NCI-H2081 (cell line): ENCODE measurements at places on chromosomes 11 and 22.

GRCh38 chr22:41876675-41877074 is 38.2 kb downstream of the SHISA8 start:
- DNase-seq = no peak

DNA sequence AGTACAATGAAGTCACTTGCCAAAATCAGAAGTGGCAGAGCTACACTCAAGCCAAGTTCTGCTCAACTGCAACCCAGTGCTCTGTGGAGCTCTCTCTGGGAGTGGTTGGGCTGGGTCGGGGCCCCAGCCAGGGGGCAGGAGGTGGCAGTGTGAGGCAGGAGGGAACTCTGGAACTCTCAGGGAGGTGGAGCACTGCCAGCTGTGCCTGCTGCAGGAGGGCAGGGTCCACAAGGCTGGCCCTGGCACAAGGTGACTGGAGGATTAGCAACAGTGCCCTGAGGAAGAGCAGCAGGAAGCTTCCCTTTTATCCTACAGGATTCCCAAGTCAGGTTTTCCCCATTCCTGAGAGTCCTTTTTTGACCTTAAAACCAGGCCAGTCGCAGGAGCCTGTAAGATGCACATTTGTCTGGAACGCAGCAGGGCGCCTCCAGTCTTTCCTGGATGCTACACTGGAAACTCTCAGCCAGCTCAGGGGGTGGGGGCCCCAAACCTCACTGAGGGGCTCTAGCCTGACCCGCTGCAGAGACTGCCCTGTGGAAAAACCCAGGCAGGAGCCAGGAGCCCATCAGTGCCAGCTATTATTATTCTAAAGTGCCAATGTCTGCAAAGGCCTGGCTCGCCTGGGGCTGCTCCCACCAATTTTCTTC is 31.8 kb downstream of the DKK3 start:
- DNase-seq = no peak

- no peak for DNase-seq
Measured at GRCh38 chr22:42683578-42684283, 34.5 kb upstream of the CYB5R3 start.

DNA sequence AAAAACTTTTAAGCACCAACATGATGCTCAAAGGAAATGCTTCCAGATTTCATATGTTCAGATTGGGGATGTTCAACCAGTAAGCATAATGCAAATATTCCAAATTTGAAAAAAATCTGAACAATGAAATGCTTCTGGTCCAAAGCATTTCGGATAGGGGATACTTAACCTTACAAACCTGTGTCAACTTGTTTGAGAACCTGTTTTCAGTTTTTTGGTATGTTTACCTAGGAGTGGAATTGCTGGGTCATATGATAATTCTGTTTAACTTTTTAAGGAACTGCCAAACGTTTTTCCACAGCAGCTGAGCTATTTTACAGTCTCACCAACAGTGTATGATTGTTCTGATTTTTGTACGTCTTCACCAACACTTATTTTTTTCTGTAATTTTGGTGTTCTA is 23.7 kb downstream of the FAR1 start:
- DNase-seq = no peak

DNA sequence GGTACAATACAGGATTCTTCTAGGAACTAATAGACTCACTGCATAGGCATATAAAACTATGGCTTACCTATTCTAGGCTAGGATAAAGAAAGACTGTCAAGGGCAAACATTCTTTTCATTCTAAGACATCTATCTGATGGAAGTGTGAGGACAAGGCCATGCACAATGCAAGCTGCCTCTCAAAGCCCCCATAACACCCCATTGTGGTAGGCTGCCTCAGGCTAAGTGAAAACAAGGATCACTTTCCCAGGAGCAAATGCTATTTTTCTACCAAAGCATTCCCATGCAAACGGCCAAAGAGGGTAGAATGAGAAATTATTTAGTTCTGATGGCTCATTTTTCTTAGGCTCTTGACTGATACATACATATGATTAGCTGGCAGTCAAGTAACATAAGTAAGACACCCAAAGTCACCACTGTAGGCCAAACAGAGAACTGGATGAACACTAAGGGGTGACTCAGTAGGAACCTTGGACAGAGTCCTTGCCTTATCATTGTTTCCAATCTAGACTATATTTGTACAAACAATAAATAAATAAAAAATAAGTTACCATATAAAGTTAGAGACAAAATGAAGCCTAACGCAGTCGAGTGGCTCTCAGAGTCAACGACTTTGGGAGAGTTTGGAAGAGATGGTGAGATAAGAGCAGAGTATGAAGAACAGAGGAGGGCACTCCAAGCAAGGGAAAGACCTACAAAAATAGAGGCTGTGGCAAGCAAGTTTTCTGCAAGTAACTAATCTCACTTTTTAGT is 303.6 kb downstream of the SBF2 start:
- DNase-seq = no peak

- no peak for DNase-seq
Measured at GRCh38 chr22:19107730-19108074, 14.5 kb downstream of the DGCR2 start.

GRCh38 chr11:122796128-122796717 is 42.1 kb upstream of the CRTAM start:
- DNase-seq = peak; percentile 44

DNA sequence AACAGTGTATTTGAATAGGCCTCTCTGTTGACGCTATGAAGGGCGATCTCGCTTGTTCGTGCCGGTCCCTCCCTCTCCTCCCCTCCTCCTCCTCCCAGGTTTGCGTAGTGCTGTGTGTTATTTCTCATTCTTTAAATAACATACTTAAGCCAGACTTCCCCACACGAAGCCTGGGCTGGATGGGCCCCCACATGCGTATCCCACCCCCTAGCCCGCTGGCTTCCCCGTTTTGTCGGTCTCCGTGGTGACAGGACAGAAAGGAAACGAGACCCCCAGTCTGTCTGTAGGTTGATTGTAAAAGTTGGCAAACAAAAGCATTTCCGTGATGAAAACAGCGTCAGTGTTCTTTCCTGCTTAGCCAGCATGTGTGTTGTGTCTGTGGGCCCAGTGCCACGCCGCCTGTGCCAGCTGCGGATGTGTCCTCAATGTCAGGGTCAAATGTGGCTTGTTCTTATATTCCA is 27.3 kb downstream of the FAM118A start:
- DNase-seq = peak; percentile 85

DNA sequence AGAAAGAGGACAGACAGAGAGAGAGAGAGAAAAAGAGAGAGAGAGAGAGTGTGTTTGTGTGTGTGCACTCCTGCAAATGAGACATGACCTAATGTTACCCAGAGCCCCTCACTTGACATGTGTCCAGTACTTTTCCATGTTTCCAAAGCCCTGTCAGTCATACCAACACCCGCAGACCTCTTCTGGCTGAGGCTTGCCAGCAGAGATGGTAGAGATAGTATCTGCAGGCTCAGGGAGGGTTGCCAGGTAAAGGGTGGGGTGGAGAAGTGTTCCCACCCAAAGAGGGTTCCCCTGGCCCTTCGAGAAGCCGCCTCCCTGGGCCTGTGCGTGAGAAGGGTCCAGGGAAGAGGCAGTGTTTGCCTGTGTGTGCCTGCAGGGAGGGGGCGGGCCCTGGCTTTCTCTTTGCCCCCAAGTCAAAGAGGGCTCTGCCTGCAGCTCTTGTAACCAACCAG is 40.7 kb downstream of the POU2F3 start:
- DNase-seq = no peak

- no peak for DNase-seq
Measured at GRCh38 chr11:34644669-34645406, 23.9 kb downstream of the EHF start.

- DNase-seq = peak; percentile 26
Measured at GRCh38 chr11:12439615-12440014, 62.2 kb downstream of the PARVA start.

DNA sequence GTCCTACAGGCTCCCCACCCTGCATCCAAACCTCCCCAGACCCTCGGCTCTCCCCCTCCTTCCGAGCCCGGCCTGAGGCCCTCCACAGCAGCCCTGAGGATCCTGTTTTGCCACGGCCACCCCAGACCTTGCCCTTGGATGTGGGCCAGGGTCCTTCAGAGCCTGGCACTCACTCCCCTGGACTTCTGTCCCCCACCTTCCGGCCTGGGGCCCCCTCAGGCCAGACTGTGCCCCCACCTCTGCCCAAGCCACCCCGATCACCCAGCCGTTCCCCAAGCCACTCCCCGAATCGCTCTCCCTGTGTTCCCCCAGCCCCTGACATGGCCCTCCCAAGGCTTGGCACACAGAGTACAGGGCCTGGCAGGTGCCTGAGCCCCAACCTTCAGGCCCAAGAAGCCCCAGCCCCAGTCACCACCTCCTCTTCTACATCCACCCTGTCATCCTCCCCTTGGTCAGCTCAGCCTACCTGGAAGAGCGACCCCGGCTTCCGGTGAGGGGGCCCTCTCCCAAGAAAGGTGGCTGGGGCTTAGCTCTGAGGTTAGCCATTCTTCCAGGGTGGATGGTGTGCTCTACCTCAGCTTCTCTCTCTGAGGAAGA is 2.9 kb downstream of the INPP5J start:
- no peak for DNase-seq

- no peak for DNase-seq
Measured at GRCh38 chr11:29783506-29783905, 233.3 kb downstream of the KCNA4 start.

- DNase-seq = no peak
Measured at GRCh38 chr11:19979519-19979845, 180.8 kb downstream of the DBX1 start.

DNA sequence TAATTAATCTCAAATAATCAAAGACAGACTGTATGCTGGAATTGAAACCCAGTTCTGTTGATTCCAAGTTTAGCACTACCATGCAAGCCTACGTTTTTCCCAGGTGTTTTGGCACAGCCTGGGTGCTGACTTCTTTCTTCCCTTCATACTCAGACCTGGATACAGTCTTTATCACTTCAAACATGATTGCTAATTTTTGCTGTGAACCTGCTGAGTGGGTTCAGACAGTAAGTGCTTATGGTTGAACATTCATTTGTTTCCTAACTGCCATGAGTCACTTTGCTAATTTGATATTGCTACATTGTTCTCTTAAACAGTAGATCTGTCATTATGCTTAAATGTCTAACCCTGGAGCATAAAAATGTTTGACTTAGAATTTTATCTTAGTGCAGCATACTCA is 12.2 kb downstream of the PAAF1 start:
- DNase-seq = no peak
